Cardiac muscle cell (in vitro differentiated cells and primary cell): ENCODE measurements at places on chromosomes 4 and X.
A peak's percentile ranks its signal among the peaks of the same experiment; 100 is the strongest.

DNA sequence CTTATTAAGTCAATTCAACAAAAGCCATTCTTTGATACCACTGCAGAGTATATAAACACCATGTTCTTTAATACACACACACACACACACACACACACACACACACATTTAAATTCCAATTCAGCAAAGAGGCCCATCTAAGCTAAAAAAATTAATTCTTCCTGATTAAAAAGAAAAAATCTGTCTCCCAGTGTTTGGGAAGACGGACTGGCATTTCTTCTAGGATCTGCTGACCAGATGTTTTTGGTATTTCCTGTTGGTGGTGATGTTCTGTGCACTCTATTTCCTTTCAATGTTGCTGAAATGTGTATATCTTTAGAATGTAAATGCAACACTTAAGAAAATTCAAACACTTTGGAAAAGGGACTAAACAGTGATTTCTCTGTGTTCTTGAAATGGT lies 243.8 kb downstream of the THOC2 start:
- no peaks in the 10 kb centered on the region for H3K27me3 ChIP-seq
- H3K4me1 ChIP-seq, result no peaks in the 10 kb centered on the region
- H3K4me3 ChIP-seq, result no peak overlapping the region
- no peak for DNase-seq
- H3K27ac ChIP-seq, result no peak overlapping the region
- H3K36me3 ChIP-seq, result no peaks in the 10 kb centered on the region

DNA sequence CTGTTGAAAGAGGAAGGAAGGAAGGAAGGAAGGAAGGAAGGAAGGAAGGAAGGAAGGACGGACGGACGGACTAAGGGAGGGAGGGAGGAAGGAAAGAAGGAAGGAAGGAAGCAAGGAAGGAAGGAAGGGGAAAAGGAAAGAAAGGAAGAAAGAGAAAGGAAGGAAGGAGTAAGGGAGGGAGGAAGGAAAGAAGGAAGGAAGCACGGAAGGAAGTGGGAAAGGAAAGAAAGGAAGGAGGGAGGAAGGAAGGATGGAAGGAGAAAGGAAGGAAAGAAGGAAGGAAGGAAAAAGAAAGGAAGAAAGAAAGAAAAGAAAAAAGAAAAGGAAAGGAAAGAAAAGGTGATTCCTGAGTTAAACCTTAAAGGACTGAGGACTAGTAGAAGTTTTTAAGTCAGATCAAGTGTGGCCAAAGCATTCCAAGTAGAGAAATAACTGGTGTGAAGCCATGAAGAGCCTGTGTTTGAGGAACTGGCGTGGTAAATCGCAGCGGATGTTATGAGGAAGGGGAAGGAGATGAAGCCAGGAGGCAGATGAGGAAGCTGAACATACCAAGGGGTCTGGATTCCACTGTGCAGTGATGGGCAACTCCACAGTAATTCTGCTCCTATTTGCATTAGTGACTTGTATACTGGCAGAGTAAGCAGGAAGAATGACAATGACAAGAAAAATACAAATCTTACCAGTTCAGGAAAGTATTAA lies 163.5 kb downstream of the MGST2 start:
- H3K27ac ChIP-seq, result no peak overlapping the region
- peaks cover 30% of the 10 kb centered on the region for H3K4me1 ChIP-seq
- no peak overlapping the region for H3K4me3 ChIP-seq

DNA sequence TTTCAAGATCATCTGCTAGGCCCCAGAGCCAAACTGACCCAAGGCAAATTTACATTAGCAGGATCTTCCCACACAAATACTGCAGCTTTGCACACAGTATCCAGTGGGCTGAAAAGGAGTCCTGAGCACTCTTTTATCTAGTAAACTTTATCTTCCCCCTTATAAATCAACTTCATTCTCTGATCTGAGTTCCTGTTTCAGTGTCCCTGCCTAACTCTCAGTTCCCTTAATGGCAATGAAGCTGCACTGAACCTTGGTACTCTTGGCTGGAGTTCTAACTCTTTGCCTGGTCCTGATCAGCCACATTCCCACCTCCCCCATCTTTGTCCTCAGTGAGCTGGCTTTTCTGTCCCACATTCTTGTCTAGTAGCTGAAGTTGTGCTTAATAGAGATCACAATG lies 37.4 kb downstream of the EDA2R start:
- no peaks in the 10 kb centered on the region for H3K36me3 ChIP-seq
- no peaks in the 10 kb centered on the region for H3K4me1 ChIP-seq
- H3K4me3 ChIP-seq, result no peak overlapping the region
- no peak overlapping the region for H3K27ac ChIP-seq
- no peaks in the 10 kb centered on the region for H3K27me3 ChIP-seq
- no peak for DNase-seq

DNA sequence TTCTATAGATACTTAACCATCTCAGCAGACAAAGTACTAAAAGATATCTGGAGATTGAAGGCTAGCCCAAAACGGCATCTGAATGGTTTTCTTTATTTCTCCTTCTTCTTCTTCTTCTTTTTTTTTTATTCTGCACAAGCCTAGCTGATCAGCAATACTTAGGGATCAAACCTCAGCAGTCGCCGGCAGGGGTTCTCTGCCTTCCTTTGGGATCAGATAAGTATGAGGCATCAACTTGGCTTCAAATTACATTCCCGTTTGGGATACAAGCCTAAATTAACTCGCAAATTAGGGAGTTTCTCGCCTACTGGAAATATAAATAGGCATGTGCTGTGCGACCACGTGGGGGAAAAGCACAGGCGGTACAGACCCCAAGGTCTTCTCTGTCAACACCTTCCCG lies 730 bp downstream of the CT55 start:
- H3K27me3 ChIP-seq, result no peaks in the 10 kb centered on the region
- no peaks in the 10 kb centered on the region for H3K36me3 ChIP-seq
- no peak overlapping the region for H3K4me3 ChIP-seq
- no peak overlapping the region for H3K27ac ChIP-seq
- no peak for DNase-seq
- H3K4me1 ChIP-seq, result no peaks in the 10 kb centered on the region

GRCh38 chr4:71772592-71772991 lies 11.3 kb downstream of the GC start:
- H3K27me3 ChIP-seq, result no peaks in the 10 kb centered on the region
- H3K36me3 ChIP-seq, result no peaks in the 10 kb centered on the region
- peaks cover 55% of the 10 kb centered on the region for H3K4me1 ChIP-seq

DNA sequence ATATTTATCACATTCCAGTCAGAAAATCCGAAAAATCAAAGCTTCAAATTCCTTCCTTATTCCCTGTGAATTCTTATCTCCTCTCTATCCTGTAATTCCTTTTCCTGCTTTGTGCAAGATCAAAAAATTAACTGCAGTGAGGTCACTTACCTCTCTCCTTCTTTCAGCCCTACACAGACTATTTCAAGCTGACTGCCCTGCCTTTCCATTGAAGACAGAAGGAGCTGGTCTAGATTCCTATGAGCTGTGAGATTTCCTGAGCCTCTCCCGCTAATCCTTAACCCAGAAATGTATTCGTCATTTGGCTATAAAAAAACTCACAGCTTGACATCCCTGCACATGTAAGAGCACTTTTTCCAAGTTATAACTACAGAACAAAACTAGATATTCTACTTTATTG lies 26.6 kb downstream of the TRIML2 start:
- no peak for DNase-seq
- no peaks in the 10 kb centered on the region for H3K27me3 ChIP-seq
- H3K4me3 ChIP-seq, result no peak overlapping the region

- peak overlapping the region; percentile 11 for H3K27ac ChIP-seq
- H3K36me3 ChIP-seq, result no peaks in the 10 kb centered on the region
- peaks cover 7% of the 10 kb centered on the region for H3K4me1 ChIP-seq
- H3K27me3 ChIP-seq, result no peaks in the 10 kb centered on the region
- DNase-seq, result peak; percentile 68
These were observed 20.2 kb upstream of the SETD7 start for GRCh38 chr4:139576219-139576618.

DNA sequence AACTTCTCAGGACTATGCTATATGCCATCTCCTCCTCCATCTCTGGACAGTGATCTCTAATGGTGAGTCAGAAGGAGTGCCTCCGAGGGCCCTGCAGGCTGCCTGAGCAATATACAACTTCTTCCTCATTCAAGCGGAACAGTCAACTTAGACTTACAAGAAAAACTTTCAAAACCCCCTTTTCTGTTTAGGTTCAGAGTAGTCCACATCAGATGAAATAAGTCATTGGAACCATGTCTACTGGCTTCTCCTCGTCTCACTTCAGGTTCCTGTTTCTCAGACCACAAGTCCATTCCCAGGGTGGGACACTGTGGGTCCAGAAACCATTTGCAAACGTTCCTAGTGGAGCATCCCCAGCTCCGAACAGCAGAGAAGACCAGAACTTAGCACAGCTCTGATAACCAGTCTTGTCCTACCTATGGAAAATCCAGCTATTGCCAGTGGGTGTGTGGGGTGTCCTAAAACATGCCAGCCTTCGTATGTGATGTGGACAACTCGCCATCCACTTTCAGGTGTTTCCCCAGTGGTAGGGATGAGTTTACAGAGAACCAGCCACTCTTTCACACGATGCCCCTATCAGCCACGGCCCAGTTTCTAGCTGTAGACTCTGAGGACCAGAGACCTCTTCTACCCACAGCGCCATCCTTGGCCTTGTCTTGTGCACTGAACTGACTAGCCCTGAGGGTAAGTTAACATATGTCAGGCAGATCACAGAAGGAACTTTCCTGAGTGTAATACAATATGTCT lies 32.7 kb upstream of the NKRF start:
- no peak overlapping the region for H3K4me3 ChIP-seq
- no peak overlapping the region for H3K27ac ChIP-seq
- DNase-seq, result no peak
- H3K4me1 ChIP-seq, result no peaks in the 10 kb centered on the region
- H3K27me3 ChIP-seq, result no peaks in the 10 kb centered on the region
- no peaks in the 10 kb centered on the region for H3K36me3 ChIP-seq

- peaks cover 20% of the 10 kb centered on the region for H3K4me1 ChIP-seq
- no peaks in the 10 kb centered on the region for H3K27me3 ChIP-seq
- DNase-seq, result peak; percentile 88
- no peak overlapping the region for H3K4me3 ChIP-seq
These were observed 94.7 kb downstream of the SEL1L3 start for GRCh38 chr4:25767877-25768725.

GRCh38 chr4:26484516-26484915 lies 5.8 kb downstream of the CCKAR start:
- H3K27ac ChIP-seq, result peak overlapping the region; percentile 57
- H3K27me3 ChIP-seq, result no peaks in the 10 kb centered on the region
- no peak overlapping the region for H3K4me3 ChIP-seq

DNA sequence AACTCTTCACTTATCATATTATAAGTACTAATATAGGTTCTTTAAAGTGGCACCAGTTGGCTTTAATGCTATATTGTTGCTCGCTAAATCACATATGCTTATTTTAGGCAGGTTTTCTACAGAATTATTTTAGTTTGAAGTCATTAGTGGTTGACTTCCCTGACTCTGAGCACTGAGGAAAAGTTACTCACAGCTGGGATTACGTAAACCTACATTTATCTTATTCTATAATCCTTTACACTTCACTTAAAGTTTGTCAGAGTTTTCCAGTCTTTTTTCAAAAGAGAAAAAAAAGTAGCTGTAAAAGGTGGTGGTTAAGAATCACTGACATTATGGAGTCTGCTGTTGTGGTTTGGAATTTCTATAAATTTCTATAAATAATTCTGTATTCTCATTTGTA lies 5.8 kb downstream of the UGT2B4 start:
- DNase-seq, result no peak
- no peaks in the 10 kb centered on the region for H3K36me3 ChIP-seq
- no peaks in the 10 kb centered on the region for H3K27me3 ChIP-seq
- H3K27ac ChIP-seq, result no peak overlapping the region

DNA sequence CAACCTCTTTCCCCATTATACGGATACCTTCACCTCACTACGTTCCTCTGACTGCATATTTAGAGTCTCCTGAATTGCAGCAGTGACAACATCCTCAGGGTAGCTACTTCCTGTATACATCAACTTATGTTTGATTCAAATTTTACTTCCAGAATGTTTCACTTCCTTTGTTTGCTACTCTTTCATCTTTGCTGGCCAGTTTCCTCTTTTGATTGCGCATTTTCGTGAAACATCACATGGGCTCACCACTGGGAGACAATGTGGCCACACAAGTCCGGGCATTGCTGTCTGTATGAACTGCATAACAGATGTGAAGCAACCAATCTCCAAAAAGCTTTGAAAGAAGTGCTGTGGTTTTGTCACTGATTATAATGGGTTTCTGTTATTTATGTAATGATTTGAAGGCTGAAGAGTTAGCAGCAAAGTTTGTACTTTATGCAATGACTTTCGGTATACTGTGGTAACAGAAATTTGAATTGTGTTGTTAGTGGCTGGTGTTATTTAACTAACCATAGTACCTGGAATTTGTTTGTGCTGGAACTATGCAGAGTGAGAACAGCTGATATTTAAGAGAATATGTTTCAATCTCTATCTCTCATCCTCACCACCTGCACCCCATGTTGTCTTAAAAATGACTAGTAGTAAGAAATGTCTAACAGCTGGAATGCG lies 7.4 kb downstream of the SNCA start:
- no peak for DNase-seq
- H3K36me3 ChIP-seq, result no peaks in the 10 kb centered on the region
- no peak overlapping the region for H3K27ac ChIP-seq
- H3K4me3 ChIP-seq, result no peak overlapping the region
- no peaks in the 10 kb centered on the region for H3K27me3 ChIP-seq

- no peaks in the 10 kb centered on the region for H3K27me3 ChIP-seq
- DNase-seq, result no peak
- H3K36me3 ChIP-seq, result no peaks in the 10 kb centered on the region
- no peak overlapping the region for H3K27ac ChIP-seq
These were observed 223.1 kb downstream of the AFF2 start for GRCh38 chrX:148723551-148723950.

DNA sequence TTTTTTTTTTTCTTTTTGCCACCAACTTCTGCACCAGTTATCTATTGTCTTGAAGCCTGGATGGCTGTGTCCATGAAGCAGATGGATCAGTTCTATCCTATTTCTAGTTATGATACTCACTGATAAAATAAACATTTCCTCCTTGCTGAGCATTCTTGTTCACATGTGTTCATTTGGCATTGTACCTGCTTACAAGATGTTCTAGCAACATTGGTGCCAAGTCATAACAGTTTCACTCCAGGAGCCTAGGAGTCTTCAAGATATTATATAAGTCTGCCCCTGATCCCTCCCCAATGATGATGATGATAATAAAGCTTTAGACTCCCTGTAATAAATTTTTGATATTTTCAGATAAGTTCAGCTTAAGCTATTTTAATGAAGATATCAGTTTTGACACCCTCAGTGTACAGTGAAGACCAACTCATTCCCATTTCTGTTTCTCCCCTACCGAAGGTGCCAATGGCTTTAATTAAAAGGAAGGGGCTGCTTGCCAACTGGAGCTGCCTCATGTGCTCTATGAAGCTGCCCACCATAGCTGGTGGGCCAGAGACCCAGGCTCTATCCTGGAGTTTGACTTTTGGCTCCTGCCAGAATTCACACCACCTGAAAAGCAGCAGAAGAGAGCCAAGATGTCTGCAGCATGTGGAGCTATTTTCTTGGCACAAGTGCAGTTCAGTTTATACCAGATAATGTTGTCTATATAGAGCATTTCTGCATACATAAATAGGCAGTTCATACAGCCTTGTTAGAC lies 265.4 kb upstream of the TET2 start:
- H3K4me1 ChIP-seq, result no peaks in the 10 kb centered on the region
- H3K4me3 ChIP-seq, result no peak overlapping the region
- no peak overlapping the region for H3K27ac ChIP-seq
- H3K36me3 ChIP-seq, result no peaks in the 10 kb centered on the region
- no peak for DNase-seq
